ENCODE measurements at places on chromosomes 11 and 22.

DNA sequence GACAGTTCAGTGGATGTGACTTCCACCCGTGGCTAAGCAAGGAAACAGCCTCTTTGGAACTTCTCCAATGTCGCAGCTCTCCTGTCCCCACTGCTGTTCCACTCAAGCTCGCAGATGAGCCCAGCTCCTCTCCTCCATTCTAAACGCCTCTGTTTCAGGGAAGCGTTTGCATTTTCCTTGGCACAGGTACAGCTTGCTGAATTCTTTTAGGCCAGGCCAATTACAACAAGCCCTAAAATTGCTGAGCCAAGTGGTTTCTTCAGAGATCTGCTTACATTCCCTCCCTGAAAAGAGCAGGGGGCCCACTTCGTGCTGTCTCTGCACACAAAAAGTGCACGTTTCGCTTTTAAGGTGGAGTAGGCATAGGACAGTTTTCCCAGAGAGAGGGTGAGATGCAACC is 91.5 kb upstream of the BLID start:
- DNase-seq = no peak

- DNase-seq = no peak
Measured at GRCh38 chr11:16126362-16126761, 230.0 kb downstream of the SOX6 start.

DNA sequence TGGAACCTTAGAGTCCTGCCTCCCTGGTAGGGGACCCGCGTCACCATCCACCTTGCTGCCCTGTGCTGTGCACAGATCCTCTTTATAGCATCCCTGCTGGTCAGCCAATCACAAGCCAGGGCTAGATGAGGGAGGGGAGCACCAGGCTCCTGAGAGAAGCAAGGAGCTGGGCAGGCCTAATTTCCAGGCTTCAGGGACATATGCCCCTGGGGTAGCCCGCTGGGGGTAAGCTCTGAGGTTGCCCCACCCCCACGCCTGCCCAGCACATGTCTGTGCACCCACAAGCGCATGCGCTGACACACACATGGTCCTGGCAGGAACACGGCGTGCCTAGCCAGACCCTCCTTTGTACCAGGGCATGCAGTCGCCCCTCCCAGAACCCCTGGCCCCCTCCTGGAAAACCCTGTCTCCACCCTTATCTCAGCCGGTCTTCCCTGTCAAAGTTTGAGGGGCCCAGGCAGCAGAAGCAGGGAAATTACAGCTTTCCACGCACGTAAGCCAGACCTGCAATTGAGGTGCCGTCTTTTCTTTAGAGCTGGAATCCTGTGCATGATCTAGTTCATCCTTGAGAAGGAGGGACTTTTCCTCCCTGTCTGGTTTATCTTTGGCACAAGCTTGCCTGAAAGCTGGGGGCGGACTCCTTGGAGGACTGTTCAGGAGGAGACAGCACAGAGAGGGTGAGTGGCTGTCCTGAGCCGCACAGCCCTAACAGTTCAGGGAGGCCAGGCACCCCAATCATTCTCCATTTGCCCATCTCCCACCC is 2.1 kb downstream of the SSTR3 start:
- DNase-seq = no peak

DNA sequence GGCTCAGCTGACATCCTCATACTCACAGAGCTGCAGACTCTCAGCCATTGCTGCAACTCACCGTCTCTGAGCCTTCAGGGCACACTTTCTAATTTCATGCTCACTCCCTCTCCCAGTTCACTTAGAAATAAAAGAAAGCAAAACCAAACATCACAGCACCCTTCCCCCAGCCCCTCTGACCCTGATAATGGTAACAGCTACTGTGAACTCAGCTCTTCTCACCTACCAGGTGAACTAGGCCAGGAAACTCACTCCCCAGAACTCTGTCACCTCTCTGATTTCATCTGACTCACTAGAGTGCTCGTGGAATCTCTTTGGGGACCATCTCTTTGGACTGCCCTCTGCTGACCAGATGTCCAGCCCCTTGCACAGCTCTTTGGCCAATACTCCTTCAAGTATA is 14.5 kb upstream of the PARVA start:
- DNase-seq = no peak

DNA sequence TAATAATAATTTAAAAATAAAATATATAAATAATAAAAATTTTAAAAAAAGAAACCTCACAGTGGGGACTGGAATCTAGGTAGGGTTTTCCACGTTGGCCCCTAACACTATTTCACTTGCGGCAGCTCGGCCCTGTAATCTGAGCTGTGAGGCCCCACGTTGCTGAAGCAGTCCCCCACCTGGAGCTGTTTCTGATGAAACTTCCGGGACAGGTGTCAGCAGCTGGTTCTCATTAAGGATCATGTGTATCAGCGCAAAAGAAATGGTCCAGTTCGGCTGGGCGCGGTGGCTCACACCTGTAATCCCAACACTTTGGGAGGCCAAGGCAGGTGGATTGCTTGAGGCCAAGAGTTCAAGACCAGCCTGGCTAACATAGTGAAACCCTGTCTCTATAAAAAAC is 17.3 kb downstream of the RHOD start:
- no peak for DNase-seq

DNA sequence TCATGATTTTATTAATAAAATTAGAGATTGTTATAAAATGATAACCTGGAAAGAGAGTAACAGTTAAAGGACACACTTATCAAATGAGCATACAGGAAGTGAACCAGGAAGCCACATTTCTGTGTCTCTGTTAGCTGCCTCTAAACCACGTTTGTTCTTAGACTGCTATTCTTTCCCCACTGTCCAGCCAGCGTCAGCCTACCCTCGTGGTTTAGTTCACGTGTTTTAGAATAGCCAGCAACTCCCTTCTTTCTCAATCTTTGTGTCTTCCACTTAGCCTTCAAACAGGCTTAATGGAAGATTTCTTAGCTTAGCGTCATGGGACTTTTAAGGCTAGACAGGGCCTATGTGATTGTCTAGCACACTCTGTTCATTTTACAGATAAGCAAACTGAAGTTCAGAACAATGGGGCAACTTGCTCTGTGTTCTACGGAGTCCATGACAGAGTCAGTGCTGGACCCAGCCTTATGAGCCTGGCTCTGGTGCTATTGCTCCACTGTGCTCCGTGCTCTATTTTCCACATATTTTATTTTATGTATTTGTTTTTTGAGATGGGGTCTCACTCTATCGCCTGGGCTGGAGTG is 27.2 kb downstream of the GRAMD1B start:
- no peak for DNase-seq

DNA sequence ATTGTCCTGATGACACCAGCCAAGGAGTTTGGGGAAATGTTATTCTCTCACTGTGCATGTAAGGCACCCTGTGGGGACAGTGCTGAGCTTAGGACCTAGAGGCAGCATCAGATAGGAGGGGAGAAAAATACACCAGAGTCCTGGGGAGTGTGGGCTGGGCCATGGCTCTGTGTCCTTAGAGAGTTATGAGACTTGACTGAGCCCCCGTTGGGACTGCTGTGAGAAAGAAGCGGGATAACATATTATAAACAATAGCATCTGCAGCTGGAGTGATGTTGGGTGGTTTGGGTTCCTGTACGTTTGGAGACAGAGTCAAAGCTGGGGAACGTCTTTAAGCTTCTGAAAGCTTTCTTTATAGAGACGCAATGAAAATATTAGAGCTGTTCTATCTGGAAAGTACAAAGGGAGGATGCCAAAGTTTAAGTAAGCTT is 90.9 kb upstream of the CRTAM start:
- no peak for DNase-seq

DNA sequence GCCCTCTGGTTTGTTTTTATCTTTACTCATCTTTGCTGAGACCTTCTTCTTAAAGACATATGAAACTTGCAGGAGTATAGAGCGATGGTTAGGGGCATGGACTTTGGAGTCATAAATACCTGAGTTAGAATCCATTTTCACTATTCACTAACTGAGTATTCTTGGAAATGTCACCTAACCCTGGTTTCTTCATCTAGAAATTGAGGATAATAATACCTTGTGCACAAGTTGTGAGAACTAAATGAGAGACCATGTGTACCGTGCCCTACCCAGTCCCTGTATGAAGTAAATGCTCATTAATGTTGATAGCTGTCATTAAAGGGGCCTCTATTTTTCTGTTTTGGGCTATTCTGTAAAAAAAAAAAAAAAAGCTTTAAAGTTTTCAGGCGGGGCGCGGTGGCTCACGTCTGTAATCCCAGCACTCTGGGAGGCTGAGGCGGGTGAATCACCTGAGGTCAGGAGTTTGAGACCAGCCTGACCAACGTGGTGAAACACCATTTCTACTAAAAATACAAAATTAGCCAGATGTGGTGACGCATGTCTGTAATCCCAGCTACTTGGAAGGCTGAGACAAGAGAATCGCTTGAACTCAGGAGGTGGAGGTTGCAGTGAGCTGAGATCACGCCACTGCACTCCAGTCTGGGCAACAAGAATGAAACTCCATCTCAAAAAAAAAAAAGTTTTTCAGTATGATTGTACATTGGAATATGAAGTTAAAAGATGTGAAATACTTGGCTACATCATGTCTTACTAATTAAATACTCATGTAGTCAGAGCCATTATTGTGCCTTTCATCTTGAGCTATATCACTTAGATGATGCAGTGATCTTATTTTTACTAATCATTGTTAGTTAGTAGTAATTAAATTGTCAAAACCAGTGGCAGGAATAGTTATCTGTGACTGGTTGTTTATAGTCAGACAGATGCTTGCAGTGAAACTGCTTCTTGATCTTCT is 95.0 kb downstream of the AMOTL1 start:
- no peak for DNase-seq

DNA sequence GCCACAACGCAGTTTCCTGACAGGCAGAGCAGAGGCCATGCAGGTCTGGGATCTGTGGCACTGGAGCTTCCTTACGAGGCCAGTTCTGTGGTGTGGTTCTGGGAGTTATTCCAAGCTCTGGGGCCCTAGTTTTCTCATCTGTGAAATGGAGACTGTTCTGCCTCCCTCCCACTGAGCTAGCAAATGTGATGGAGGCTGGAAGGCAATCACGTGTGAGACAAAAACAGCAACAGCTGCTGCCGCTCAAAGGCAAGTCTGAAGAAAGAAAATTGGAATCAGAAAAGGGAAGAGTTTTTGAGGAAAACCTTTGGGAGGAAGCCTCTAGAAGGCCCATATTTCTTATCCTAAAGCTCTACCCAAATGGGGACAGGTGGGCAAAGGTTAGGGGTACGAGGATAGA is 8.3 kb upstream of the RIC3 start:
- no peak for DNase-seq

GRCh38 chr22:17922925-17923903 is 101.1 kb downstream of the MICAL3 start:
- no peak for DNase-seq

- no peak for DNase-seq
Measured at GRCh38 chr22:47178339-47178738, 415.9 kb downstream of the TBC1D22A start.

GRCh38 chr22:29353286-29353685 is 35.1 kb downstream of the AP1B1 start:
- no peak for DNase-seq

DNA sequence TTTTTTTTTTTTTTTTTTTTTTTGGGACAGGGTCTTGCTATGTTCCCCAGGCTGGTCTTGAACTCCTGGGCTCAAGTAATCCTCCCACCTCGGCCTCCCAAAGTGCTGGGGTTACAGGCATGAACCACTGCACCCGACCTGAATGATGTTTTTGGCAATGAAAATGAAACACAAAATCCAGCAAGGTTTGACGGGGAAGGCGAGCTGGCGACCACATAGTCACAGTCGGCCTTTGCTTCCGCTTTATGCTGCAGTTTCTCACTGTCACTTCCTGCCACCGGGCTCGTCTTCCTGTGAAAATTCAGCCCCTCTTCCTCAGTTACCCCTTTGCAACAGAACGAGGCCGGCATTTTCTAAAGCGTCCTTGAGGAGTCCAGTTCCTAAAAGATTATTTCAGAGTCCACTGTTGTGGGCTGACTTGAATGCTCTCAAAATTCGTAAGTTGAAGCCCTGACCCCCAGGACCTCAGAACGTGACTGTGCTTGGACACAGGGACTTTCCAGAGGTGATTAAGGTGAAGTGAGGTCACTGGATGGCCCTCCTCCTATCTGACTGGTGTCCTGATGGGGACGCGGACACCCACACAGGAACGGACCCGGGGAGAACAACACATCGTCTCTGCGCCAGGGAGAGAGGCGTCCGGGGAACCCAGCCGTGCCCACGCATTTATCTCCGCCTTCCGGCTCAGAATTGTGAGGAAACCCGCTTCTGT is 2.9 kb upstream of the BID start:
- no peak for DNase-seq

- DNase-seq = no peak
Measured at GRCh38 chr22:47032956-47033647, 270.7 kb downstream of the TBC1D22A start.

DNA sequence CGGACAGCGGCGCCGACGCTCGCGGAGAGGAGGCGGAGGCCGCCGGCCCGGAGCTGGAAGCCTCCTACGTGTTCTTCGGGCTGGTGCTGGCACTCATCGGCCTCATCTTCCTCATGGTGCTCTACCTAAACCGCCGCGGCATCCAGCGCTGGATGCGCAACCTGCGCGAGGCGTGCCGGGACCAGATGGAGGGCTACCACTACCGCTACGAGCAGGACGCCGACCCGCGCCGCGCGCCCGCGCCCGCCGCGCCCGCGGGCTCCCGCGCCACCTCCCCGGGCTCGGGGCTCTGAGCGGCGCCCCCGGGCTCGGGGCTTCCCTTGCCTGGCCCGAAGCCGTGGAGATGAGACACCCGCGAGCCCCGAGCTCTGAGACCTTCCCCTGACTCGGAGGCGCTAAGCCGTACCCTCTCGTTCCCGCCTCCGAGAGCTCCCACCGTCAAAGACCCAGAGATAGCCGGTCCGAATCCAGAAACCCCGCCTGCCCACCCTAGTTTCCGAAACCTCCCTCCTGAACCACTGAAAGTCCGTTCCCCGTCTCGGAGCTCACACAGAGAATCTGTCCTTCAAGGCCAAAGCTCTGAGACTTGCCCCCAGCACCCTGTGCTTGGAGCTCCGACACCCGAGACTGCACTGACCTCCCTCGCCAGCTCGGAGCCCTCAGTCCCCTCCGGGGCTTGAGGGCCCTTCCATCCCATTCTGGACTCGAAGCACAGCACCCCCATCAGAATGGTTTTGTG is 1.5 kb downstream of the TPBGL start:
- no peak for DNase-seq

- DNase-seq = no peak
Measured at GRCh38 chr11:36441610-36442208, 68.4 kb downstream of the TRAF6 start.

Measured in NCI-H187 (cell line).